ENCODE measurements at places on chromosomes 2 and 18. TPM values are rescaled to one million over a fixed set of nuclear protein-coding genes. Genes with fewer than 3 reads are reported as not detected.

The CXCR1 gene
- polyA plus RNA-seq, result 0.01 TPM

The CHST9 gene
- polyA plus RNA-seq, result 11.1 TPM

The RIT2 gene
- 1.9 TPM for polyA plus RNA-seq

The SH3RF3 gene
- polyA plus RNA-seq, result 3.0 TPM

The CFAP53 gene
- polyA plus RNA-seq, result 0.91 TPM

The SCN7A gene
- 6.7 TPM for polyA plus RNA-seq

The MARCHF4 gene
- polyA plus RNA-seq, result 3.2 TPM

The C2orf80 gene
- 0.84 TPM for polyA plus RNA-seq

The ERICH2 gene
- 0.69 TPM for polyA plus RNA-seq

The ARHGEF33 gene
- polyA plus RNA-seq, result 0.87 TPM

The XDH gene
- 138 TPM for polyA plus RNA-seq

The CRYGC gene
- polyA plus RNA-seq, result not detected

The TMEM198 gene
- polyA plus RNA-seq, result 19.9 TPM

The COL4A4 gene
- polyA plus RNA-seq, result 0.22 TPM

The POTEJ gene
- 0.07 TPM for polyA plus RNA-seq

The SKOR2 gene
- not detected for polyA plus RNA-seq

The MAP3K19 gene
- 0.01 TPM for polyA plus RNA-seq

The GPR39 gene
- polyA plus RNA-seq, result 9.5 TPM

The PROKR1 gene
- 0.15 TPM for polyA plus RNA-seq

The HMSD gene
- 2.5 TPM for polyA plus RNA-seq

The CFC1B gene
- 0.16 TPM for polyA plus RNA-seq

The TMEM37 gene
- 70.7 TPM for polyA plus RNA-seq

The ZNF521 gene
- polyA plus RNA-seq, result 9.3 TPM

The CHMP1B gene
- 48.2 TPM for polyA plus RNA-seq

The SERPINE2 gene
- 72.4 TPM for polyA plus RNA-seq

The FTCDNL1 gene
- polyA plus RNA-seq, result 3.3 TPM

The GCKR gene
- 2.9 TPM for polyA plus RNA-seq
